Activated CD4-positive, alpha-beta T cell treated with anti-CD3 and anti-CD28 coated beads, Interleukin-2, Interleukin-4, amounts not matched to agents 100 ng/mL and 50 ng/mL, durations not matched to agents 16 hours and 8 hours (primary cell): ENCODE measurements at places on chromosomes 13 and 19.
A peak's percentile ranks its signal among the peaks of the same experiment; 100 is the strongest.

DNA sequence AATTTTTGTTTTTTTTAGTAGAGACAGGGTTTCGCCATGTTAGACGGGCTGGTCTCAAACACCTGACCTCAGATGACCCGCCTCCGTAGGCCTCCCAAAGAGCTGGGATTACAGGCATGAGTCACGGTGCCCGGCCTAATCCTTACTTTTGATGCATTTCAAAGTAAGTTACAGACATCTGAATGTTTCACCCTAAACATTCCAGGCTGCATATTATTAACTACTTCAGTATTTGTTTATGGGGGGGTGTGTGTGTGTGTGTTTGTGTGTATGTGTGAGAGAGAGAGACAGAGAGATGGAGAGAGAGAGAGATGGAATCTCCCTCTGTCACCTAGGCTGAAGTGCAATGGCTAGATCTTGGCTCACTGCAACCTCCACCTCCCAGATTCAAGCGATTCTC is 13.1 kb downstream of the SULT2B1 start:
- no peak for DNase-seq

DNA sequence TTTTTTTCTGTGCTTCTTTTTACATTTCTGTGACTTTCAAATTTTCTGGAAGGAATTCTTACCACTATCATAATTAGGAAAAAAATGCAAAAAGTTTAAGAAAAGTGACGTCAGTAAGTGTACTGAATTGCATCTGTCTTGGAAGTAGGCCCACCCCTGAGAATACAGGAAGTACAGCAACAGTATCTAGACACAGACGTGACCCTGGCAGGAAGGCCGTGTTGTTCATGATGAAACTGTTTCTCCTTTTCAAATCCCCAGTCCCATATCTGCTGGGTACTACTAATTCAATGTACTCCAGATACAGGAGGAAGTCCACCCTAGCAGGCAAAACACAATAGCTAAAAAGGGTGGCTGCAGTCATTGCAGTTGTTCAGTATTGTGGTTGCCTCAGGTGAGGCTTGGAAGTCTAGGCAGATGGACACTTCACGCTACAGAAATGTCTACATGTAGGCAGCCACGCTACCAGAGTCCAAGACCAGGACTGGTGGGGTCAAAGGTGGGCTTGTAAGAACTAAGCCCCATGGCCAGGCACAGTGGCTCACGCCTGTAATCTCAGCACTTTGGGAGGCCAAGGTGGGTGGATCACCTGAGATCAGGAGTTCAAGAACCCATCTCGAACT is 49.6 kb upstream of the MED4 start:
- DNase-seq, result no peak

- DNase-seq, result no peak
These were observed 211.5 kb downstream of the URI1 start for GRCh38 chr19:30153326-30154210.

DNA sequence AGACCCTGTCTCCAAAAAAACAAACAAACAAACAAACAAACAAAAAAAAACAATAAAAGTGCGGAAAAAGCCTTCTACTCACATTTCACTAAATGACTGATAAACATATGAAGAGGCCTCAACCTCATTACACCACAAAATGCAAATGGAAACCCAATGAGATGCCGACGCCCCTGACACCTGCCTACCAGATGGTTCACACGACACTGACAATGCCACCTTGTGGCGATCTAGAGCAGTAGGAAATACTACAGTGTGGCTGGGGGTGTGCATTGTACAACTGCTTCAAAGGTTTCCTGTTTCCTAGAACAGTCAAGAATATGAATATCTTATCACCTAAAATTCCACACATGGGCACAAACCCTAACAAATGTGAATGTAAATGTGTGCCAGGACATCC is 14.0 kb downstream of the SCGB2B2 start:
- peak; percentile 18 for DNase-seq

GRCh38 chr19:53332484-53332883 is 1.1 kb upstream of the ZNF845 start:
- no peak for DNase-seq

- DNase-seq, result no peak
These were observed 8.8 kb downstream of the GIPR start for GRCh38 chr19:45676851-45677263.

DNA sequence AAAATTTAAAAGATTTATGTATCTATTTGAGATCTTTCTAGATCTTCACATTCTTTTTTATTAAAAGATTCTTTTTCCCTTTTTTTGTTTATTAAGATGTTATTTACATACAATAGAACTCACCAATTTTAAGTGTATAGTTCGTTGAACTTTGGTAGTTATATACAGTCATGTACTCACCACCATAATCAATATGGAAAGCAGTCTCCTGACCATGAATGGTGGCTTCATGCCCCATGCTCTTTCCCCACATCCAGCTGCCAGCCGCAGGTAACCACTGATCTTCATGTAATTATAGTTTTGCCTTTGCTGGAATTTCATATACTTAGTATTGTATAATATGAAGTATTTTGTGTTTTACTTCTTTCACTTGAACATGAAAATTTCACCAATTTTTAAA is 20.6 kb upstream of the GPR183 start:
- no peak for DNase-seq

GRCh38 chr13:44876782-44877324 is 112.4 kb downstream of the NUFIP1 start:
- DNase-seq, result no peak

- no peak for DNase-seq
These were observed 469 bp downstream of the COX6B2 start for GRCh38 chr19:55353803-55354697.

GRCh38 chr19:2798733-2799132 is 13.4 kb downstream of the THOP1 start:
- no peak for DNase-seq

DNA sequence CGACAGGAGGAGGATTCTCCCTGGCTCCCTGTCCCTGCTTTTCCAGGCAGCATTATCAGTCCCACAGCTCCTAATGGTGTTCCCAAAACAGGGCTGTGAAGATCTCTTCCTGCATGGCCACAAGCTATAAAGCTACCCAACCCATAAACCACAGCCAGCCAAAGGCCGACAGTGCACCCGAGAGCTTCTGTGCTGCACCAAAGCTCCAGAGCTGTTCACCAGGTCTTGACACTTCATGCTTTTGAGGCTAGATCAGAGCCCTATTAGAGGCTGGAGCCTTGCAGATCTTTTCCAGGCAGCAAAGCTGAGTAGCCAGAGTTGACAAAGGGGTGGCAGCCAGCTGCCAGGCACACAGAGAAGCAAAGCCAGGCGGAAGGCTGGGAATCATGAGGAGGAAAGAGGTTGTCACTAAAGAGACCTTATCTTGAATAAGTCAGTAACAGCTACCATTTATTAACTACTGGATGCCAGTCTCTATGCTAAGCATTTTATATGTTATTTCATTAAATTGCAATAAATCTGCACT is 180.4 kb downstream of the KATNAL1 start:
- DNase-seq, result no peak

DNA sequence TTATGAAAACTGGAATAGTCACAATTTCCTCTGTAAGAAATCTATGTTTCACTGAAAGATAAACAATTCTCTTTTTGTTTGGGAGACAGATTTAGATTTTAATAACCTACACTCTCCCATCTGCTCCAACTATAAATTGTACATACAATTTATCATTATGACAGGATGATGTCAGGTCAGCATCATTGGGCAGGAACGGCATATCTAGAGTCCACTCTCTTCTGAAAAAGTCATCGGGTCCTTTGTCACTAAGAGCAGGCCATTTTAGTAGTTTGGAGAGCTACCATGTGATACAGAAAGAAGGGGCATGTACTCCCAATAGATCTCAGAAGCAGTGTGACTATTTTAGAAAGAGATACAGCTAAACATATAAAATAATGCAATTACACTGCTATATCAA is 180.8 kb upstream of the ARGLU1 start:
- DNase-seq, result no peak

DNA sequence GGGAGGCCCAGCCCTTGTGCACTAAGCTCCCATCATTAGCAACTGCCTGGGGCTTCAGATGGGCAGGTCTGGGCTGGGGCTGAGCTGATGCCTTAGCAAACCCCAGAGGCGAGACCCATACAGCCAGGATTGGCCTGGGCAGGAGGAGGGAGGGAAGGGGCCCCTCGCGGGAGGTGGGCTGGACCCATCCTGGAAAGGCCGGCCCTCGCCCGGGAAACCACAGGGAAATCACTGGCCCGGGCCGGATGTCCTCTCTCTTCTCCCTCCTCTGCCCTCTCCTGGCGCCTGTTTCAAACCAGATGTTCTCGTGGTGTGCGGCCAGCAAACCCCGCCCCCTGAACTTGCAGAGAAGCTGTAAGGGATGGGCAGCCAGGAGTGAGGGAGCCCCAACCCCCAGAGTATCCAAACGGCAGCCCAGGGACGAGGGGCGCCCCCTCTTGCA is 43.1 kb downstream of the TMEM255B start:
- DNase-seq, result no peak

DNA sequence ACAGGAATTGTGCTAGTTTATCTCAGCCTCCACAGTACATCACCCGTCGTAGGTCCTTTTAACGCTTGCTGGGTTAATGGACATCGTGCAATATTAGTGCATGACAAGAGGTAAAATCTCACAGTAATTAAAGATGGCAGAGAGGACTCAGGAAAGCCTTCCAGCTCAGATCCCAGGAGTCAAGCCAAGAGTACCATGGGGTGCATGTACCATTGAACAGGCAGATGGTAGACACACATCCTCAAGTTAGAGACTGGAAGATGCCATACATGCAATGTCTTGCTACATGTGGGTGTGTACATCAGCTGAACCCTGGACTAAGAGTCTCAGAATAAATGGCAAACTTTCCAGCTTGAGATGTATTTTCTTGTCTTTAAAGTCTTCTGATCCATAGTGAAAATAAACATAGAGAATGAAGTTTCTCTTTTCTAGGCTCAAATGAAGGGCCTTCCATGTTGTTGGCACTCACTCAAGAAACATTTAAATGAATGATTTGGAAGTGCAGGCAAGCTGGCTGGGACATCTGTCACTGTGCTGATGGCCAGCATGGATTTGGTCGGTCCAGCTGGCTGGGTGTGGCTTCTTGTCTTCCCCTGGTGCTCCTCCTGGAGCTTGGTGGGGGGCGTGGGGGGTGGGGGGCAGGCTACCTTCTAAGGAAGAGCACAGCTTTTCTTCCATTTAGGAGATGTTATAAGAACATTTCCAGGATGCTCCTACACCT is 290.9 kb upstream of the MAB21L1 start:
- DNase-seq, result no peak

DNA sequence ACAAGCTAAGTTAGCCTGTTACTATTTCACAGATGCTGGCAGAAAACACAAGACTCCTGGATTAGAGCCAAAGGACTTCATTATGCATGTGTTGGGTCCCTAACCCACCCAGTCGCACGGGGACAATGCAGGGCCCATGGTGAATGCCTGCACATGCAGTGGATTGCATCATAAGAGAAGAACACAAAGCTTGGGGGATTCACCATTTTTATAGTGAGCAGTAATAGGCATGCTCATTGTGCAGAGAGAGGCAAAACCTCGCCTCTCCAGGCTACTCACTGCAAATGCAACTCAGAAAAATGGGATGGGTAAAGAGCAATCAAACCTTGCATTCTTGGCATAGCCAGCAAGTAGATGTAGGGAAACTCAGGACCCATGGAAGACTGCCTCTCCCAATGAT is 115.8 kb downstream of the DIAPH3 start:
- no peak for DNase-seq

DNA sequence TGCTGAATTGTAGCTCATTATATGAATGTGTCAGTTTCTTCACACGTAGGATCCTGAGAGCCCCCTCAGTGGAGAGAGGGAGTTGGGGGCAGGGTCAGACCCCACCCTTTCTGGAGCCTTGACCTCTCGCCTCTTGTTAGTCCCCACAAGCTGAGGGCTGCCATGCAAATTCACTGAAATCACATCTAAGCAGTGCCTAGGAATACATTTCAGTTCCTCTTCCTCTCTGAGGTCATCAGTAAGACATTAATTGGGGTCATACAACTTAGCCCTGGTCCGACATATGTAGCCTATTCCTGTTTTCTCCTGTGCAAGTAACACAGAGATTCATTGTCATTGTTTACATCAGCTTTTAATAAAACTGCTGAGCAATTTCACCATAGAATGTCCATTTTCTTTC is 30.0 kb downstream of the MYO9B start:
- DNase-seq, result no peak

GRCh38 chr19:9961103-9961502 is 24.8 kb upstream of the OLFM2 start:
- DNase-seq, result no peak

GRCh38 chr19:35644987-35645679 is 3.0 kb upstream of the COX6B1 start:
- DNase-seq, result peak; percentile 83

- DNase-seq, result peak; percentile 74
These were observed 21.3 kb downstream of the VRK3 start for GRCh38 chr19:50003810-50004419.

- DNase-seq, result no peak
These were observed 90.6 kb downstream of the SPRY2 start for GRCh38 chr13:80250213-80250810.

DNA sequence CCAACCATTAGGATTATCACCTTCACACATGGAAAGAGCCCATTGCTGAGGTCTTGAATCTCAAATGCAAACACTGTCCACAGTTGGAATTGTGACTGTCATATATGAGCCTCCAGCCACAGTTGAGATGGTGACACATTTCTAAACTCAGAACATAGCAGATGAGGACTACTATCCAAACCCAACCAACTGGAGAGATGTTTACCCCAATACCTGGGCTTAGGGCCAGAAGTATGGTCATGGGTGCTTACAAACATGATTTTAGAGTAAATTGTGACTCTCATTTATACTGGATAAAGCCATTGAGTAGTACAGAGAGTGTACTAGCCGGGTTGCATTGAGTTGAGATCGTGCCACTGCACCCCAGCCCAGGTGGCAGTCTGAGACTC is 14.0 kb upstream of the ZNF681 start:
- no peak for DNase-seq

- DNase-seq, result peak; percentile 27
These were observed 137.5 kb downstream of the FREM2 start for GRCh38 chr13:38824342-38824741.

- no peak for DNase-seq
These were observed 15.3 kb downstream of the ZNF486 start for GRCh38 chr19:20182222-20182785.

GRCh38 chr13:44651209-44651608 is 75.1 kb upstream of the TSC22D1 start:
- no peak for DNase-seq

GRCh38 chr19:1650650-1651567 is 1.5 kb downstream of the TCF3 start:
- DNase-seq, result peak; percentile 49

DNA sequence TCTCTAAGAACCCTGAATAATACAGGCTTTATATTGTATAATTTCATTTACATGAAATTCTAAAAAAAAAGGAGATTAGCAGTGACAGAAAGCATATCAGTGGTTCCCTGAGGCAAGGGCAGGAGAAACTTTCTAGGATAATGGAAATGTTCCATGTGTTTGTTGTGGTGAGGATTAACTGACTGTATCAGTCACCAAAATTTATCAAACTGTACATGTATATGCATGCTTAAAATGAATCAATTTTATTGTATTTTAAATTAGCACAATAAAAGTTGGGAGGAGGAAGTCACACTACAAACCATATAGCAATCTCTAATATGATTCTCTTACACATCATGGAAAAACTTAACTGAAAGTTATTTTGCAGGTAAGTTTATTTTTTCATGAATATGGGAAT is 396.8 kb downstream of the EFNB2 start:
- DNase-seq, result no peak

- no peak for DNase-seq
These were observed 15.6 kb upstream of the EPOR start for GRCh38 chr19:11399667-11400066.

- no peak for DNase-seq
These were observed 19.5 kb downstream of the MYO1F start for GRCh38 chr19:8557642-8558238.

- DNase-seq, result peak; percentile 49
These were observed 39.2 kb downstream of the GATAD2A start for GRCh38 chr19:19444681-19445155.
